ENCODE measurements at places on chromosomes 5 and 9. TPM values are rescaled to one million over a fixed set of nuclear protein-coding genes. Genes with fewer than 3 reads are reported as not detected.

GRCh38 chr9:81083067-81083466 is 606.3 kb downstream of the TLE1 start:
- no peak overlapping the region for H3K27ac ChIP-seq
- H3K36me3 ChIP-seq = no peaks in the 10 kb centered on the region
- DNase-seq = no peak

- no peaks in the 10 kb centered on the region for H3K36me3 ChIP-seq
- H3K4me1 ChIP-seq = peaks cover 5% of the 10 kb centered on the region
- H3K27ac ChIP-seq = no peak overlapping the region
- no peak for DNase-seq
- no peaks in the 10 kb centered on the region for H3K27me3 ChIP-seq
These were observed 45.0 kb upstream of the CDKN2B start for GRCh38 chr9:22054076-22054475.

ECPAS gene
- 509 TPM for total RNA-seq

TMEM174 gene
- not detected for total RNA-seq

DNA sequence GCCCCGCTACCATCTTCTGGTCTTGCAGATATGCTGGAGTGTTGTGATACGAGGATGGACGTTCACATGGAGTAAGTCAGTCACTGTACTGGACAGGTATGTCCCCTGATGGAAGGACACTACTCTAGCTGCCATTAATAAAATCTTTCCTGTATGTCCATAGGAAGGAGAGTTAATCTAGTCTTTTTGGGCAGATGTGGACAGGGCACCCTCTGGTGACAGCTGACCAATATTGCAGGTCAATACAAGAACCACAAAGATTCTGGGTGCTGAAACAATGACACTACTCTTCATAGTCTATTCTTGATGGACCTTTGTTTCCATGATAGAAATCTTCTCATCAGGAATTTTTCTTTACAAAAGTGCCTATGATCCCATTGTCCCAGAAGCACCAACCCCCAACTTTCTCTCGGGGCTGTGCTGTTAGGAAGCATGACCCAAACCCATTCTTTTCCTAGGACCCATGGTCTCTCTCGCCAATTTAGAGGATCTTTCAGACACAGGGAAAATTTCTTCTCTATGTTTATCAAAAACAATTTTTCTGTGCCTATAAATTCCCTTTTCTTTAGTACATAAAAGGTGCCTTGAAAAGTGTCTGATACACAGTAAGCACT is 376.9 kb downstream of the DTWD2 start:
- H3K4me3 ChIP-seq = no peak overlapping the region
- H3K27ac ChIP-seq = no peak overlapping the region
- no peak for DNase-seq
- H3K27me3 ChIP-seq = no peaks in the 10 kb centered on the region

- no peak for DNase-seq
- no peak overlapping the region for H3K27ac ChIP-seq
- peaks cover 71% of the 10 kb centered on the region for H3K36me3 ChIP-seq
- H3K4me3 ChIP-seq = no peak overlapping the region
These were observed 9.8 kb downstream of the SECISBP2 start for GRCh38 chr9:89328064-89328463.

GRCh38 chr5:1140171-1140817 is 28.4 kb upstream of the SLC12A7 start:
- no peak overlapping the region for H3K4me3 ChIP-seq
- no peak overlapping the region for H3K27ac ChIP-seq
- H3K36me3 ChIP-seq = no peaks in the 10 kb centered on the region

DNA sequence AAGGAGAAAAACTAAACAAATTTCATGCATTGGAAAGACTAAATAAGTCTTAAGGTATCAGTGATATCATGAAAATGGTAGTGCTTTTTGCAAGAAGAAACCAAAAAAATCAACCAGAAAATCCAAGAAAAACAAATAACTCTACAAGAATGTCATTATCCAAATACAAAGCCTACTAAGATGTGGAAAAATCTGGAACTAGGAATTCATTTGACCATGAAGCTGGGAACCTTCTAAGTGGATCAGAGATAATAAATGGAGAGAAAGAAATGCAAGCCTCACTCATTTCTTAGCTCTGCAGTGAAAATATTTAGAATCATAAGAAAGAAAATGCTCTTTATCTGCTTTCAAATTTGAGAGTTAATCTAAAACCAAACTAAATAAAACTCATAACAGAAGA is 51.3 kb downstream of the RASEF start:
- H3K36me3 ChIP-seq = no peaks in the 10 kb centered on the region
- no peaks in the 10 kb centered on the region for H3K27me3 ChIP-seq
- DNase-seq = no peak
- H3K4me1 ChIP-seq = no peaks in the 10 kb centered on the region

NDOR1 gene
- 2.4 TPM for total RNA-seq

All from gastrocnemius medialis (tissue), 4 donors.